ENCODE measurements at places on chromosomes 1 and 21.

GRCh38 chr1:162663086-162663485 lies 30.8 kb downstream of the DDR2 start:
- DNase-seq, result no peak

DNA sequence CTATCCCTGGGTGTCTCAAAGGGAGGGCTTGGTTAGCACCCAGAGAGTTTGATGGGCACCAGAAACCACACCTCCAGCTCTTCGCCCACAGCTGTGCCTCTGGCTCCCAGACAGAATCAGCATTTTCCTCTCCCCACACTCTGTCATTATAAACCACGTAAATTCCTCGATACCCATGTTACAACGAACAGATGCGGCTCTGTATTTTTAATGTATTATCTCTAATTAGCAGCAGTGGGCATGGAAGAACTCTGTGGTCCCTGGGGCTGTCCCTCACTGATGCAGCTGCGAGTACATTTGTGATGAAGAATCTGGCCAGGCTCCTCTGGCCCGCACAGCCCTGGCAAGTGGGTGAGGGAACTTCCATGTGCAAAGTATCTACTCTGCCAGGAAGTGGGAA lies 10.8 kb downstream of the HMGB4 start:
- no peak for DNase-seq

DNA sequence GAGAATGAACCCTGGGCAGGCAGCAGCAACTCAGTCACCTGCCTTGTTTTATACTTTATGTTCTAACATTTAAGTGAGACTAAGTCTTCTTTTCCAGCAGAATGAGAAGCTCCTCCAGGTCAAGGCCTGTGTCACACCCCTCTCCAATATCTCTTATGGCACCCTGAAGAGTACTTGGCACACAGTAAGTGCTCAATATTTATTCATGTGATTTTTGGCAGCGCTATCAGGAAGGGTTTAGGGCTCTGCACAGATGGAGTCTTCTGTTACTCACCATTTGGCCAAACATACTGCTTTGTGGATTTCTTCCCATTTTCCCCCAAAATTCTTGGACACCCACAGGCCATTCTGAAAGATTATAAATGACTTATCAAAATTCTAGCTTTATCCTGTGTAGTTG lies 43.8 kb upstream of the MYBPHL start:
- DNase-seq, result no peak

- DNase-seq, result no peak
Measured at GRCh38 chr1:53260631-53261247, 22.4 kb upstream of the MAGOH start.

DNA sequence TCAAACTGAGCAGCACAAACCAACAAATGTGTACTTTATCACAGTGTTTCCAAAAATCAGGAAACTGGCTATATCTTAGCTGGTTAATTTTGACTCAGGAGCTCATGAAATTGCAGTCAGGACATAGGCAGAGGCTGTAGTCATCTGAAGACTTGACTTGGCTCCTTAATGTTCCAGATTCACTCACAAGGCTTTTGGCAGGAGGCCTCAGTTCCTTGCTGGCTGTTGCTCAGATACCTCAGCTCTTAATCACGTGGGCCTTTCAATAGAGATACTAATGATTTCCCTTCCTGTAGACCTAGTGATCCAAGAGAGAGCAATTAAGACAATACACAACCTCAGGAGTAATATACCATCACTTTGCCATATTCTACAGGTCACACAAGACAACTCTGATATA lies 537.7 kb downstream of the BRINP3 start:
- no peak for DNase-seq

GRCh38 chr1:10745886-10746455 lies 50.5 kb downstream of the CASZ1 start:
- DNase-seq, result no peak

- DNase-seq, result no peak
Measured at GRCh38 chr1:11479375-11479979, 522 bp downstream of the DISP3 start.

DNA sequence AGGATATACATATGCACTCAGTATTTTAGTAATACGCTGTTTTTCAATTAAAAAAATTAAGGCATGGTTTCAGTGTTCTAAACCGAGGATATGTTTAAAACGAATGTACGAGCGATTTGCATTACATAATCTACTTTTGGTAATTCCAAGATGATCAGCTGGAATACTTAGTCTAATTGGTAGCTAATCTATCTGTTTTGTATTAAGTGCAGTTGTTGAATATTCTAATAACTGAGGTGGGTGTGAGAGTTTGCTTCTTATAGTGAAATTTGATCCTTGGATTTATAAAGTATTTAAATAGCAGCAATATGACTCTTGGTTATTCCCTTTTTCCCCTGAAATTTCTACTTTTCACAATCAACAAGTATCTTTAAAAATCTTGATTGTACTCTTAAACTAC lies 1.3 kb downstream of the RNF2 start:
- DNase-seq, result no peak

- no peak for DNase-seq
Measured at GRCh38 chr1:63642901-63643300, 49.7 kb downstream of the PGM1 start.

GRCh38 chr1:10924030-10924429 lies 88.4 kb upstream of the TARDBP start:
- no peak for DNase-seq

GRCh38 chr1:109241841-109242345 lies 7.4 kb upstream of the CELSR2 start:
- no peak for DNase-seq

- DNase-seq, result no peak
Measured at GRCh38 chr1:59699227-59699847, 115.4 kb upstream of the HOOK1 start.

DNA sequence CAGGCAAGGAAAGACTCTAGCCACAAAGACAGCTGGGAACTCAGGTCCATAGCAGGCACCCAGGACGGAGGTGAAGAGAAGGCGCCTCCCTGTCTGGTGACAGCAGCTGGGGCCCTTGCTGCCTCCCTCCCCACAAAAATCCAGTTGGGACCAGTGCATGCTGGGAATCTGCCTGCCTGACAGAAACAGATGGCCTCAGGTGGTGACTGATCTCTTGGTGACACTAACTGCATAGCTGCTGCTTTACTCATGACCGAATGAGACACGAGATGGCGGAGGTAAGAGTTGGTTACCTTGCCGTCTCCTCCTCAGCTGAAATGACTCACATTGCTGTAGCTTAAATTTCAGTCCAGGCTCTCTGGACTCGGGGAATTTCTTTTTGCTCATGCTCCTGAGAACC lies 130.3 kb downstream of the FGGY start:
- DNase-seq, result no peak

- DNase-seq, result peak; percentile 53
Measured at GRCh38 chr1:22773981-22774832, 63.6 kb downstream of the EPHB2 start.

- no peak for DNase-seq
Measured at GRCh38 chr21:36499578-36500471, 19.9 kb upstream of the CLDN14 start.

GRCh38 chr1:203216274-203217138 lies 13.0 kb downstream of the CHIT1 start:
- no peak for DNase-seq

DNA sequence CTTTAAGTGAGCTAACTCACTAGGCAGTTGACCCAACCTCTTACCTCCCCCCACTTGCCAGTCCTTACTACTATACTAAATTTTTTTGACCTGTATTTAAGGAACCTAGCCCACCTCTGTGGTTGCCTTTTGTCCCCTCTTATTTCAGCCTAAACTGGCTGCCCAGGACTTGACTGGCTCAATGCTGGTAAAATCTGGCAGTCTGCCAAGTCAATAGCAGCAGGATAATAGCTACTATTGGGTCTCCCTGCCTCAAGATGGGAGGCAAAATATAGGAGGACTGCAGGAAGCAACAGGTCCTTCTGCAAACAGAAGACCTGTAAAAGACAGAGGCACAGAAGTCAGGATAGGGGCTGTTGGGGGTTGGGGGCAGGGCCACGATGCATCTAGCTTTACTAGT lies 144.2 kb upstream of the POGK start:
- no peak for DNase-seq

GRCh38 chr1:22739648-22740385 lies 29.2 kb downstream of the EPHB2 start:
- no peak for DNase-seq

- no peak for DNase-seq
Measured at GRCh38 chr1:187415065-187415464, 586.3 kb downstream of the PLA2G4A start.

DNA sequence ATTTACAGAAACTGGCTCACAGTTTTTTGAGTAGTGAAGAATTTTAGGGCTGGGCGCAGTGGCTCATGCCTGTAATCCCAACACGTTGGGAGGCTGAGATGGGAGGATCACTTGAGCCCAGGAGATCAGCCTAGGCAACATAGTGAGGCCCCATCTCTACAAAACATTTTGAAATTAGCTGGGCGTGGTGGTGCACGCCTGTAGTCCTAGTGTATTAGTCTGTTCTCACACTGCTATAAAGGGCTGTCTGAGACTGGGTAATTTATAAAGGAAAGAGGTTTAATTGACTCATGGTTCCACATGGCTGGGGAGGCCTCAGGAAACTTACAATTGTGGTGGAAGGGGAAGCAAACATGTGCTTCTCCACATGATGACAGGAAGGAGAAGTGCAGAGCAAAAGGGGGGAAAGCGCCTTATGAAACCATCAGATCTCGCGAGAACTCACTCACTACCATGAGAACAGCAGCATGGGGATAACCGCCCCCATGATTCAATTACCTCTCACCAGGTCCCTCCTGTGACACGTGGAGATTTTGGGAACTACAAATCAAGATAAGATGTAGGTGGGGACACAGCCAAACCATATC lies 24.4 kb upstream of the DYRK1A start:
- DNase-seq, result no peak

DNA sequence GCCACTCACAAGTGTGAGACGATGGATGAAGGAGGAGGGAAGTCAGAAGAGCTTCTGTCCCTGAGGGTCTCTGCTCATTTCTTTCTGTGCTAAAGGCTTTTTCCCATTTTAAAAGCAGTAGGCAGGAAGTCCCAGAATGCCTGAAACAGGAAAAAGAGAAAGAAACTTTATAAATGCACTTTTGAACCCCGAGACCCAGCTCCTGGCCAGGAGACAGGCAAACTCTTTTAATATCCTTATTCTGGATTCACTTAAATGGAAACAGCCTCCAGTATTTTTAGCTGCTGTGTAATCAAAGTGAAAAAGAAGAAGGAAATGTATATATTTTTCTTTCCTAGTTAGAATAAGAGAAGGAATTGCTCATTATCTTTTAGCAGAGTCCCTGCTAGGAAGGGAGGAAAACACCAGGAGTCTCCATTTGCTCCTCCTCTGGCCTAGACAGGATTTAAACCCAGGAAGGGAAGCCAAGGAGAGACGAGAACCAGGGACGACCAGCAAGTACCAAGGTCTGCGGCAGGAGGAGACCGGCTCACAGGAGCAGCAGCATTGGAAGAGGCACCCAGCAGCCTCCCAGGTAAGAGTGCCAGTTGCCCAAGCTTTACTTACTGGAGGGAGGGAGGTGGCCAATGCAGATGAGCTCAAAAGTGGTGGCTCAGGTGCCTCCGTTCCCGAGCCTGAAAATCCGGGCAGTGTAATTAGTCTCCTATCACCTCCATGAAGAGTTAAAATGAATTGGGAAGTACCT lies at the start of gene TNN:
TSS of gene TNN (plus strand) at position 472 of the 745 bp plus-strand sequence. CDS start 9,586 bp downstream, outside the sequence.
- no peak for DNase-seq

- no peak for DNase-seq
Measured at GRCh38 chr1:183871142-183871541, 66.2 kb downstream of the RGL1 start.

- no peak for DNase-seq
Measured at GRCh38 chr1:4760088-4760487, 105.7 kb downstream of the AJAP1 start.

- no peak for DNase-seq
Measured at GRCh38 chr1:111154021-111154999, 14.3 kb downstream of the CEPT1 start.

- no peak for DNase-seq
Measured at GRCh38 chr1:117623698-117624097, 17.9 kb downstream of the TENT5C start.

GRCh38 chr1:60847855-60848582 lies 234.3 kb upstream of the NFIA start:
- DNase-seq, result no peak

GRCh38 chr1:230328342-230329015 lies 97.7 kb downstream of the PGBD5 start:
- no peak for DNase-seq

DNA sequence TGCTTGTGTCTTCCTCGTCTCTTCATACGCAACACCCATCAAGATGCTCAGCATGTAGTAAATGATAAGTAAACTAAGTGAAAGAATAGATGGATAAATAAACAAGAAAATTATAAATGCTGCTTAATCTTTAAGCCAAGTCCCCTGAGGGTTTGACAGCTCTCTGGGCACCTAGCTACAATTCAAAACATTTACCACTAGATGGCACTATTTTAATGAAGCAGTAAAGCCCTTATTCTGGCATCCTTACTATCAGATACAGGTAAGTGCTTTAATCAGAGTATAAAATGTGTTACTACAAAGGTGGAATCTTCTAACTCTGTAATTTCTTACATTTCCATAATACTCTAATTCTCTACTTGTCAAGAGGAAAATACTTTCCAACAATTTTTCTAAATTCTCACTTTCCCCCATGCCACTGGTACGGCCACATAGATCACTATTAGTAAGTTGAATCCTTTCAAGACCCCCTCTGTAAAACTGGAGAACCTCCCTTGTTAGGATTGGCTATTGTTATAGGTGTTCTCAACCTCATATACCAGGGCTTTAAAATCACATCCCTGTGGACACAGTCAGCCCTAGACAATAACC lies 137.8 kb downstream of the BARHL2 start:
- no peak for DNase-seq

GRCh38 chr1:178075333-178075732 lies 18.6 kb upstream of the RASAL2 start:
- no peak for DNase-seq

DNA sequence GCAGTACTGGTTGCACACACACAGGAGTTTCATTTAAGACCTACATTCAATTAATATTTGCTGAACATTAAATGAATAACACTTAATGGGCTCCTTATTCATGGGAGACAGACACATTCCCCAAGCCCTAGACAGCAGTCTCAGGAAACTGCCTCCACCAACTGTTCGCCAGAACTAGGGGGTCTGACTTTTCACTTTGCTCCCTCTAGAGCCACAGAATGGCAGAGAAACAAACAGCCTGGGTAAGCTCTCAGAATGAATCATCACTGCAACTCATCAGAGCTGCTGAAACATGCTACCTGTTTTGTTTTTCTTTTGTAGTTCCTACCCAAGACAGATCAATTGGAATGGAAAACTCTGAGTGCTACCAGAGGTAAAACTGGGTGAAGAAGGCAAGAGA lies 31.7 kb downstream of the ELK4 start:
- no peak for DNase-seq

GRCh38 chr1:54463259-54464030 lies 57.3 kb upstream of the SSBP3 start:
- DNase-seq, result no peak

- DNase-seq, result no peak
Measured at GRCh38 chr1:9534953-9535352, 4.3 kb upstream of the SLC25A33 start.

GRCh38 chr1:215923129-215923824 lies 356.2 kb downstream of the KCTD3 start:
- DNase-seq, result no peak

All from caudate nucleus (tissue), 63 donors.